ENCODE measurements at places on chromosomes 6 and 20. TPM values are rescaled to one million over a fixed set of nuclear protein-coding genes. Genes with fewer than 3 reads are reported as not detected.

Gene PLEKHG1
- total RNA-seq, result 4.0 TPM

Gene RAD21L1
- 1.0 TPM for total RNA-seq

Gene RBPJL
- total RNA-seq, result 0.18 TPM

Gene PLN
- not detected for total RNA-seq

Gene GSTA2
- not detected for total RNA-seq

Gene BAG2
- total RNA-seq, result 14.0 TPM

Gene FGD2
- total RNA-seq, result 0.10 TPM

Gene SAMD5
- 0.23 TPM for total RNA-seq

GRCh38 chr6:13103169-13103568 lies 225.2 kb downstream of the TBC1D7 start:
- no peaks in the 10 kb centered on the region for H3K4me1 ChIP-seq
- H3K4me3 ChIP-seq, result no peak overlapping the region
- no peak overlapping the region for H3K27ac ChIP-seq
- H3K27me3 ChIP-seq, result no peaks in the 10 kb centered on the region

DNA sequence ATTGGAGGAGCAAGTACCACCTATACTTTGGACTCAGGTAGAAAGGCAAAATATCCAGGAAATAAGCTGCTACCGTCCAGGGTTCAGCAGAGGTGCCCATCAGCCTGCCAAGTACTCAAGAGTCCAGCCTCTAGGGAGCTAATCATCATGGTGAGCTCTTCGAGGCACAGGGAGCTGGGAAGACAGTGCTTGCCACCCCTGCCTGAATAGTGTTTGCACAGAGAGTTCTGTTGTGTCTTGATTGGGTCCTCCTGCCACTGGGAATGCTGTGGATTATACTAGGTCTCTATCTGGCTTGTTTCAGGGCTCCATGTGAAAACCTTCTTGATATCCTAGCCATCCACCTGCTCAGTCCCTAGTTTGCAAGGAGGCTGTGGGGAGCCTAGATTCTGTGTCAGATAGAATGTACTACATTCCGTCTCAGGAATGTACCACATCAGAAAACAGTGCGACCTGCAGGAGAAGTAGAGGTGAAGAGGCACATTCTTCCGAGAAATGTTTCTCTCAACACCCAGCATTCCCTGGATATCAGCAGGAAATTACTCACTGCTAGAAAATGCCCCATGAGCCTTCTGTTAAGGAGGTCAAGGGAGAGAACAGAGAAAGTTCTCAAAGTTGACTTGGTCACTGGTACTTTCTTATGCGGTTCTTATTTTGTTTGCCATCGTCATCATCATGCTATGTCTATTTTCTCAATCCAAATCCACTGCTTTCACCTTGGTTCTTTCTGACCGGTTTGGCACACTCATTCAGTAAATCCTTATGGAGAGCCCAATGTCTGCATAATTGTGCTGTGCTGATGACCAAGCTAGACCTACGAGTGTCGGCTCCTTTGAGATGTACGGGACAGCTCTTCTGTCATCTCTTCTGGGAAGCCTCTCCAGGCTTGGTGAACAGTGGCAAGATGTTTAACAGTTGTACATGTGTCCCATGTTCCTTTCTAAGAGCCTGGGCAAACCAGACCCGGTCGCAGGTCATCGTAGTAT lies 30.7 kb downstream of the PTPN1 start:
- no peak for DNase-seq
- peak overlapping the region; percentile 88 for H3K27ac ChIP-seq
- H3K4me3 ChIP-seq, result no peak overlapping the region
- no peaks in the 10 kb centered on the region for H3K36me3 ChIP-seq

GRCh38 chr20:61776491-61777075 lies 289.1 kb downstream of the TAF4 start:
- no peaks in the 10 kb centered on the region for H3K36me3 ChIP-seq
- no peak overlapping the region for H3K4me3 ChIP-seq
- DNase-seq, result no peak

GRCh38 chr6:11322252-11322885 lies 89.9 kb upstream of the NEDD9 start:
- H3K36me3 ChIP-seq, result no peaks in the 10 kb centered on the region
- no peaks in the 10 kb centered on the region for H3K4me1 ChIP-seq
- no peak overlapping the region for H3K27ac ChIP-seq

DNA sequence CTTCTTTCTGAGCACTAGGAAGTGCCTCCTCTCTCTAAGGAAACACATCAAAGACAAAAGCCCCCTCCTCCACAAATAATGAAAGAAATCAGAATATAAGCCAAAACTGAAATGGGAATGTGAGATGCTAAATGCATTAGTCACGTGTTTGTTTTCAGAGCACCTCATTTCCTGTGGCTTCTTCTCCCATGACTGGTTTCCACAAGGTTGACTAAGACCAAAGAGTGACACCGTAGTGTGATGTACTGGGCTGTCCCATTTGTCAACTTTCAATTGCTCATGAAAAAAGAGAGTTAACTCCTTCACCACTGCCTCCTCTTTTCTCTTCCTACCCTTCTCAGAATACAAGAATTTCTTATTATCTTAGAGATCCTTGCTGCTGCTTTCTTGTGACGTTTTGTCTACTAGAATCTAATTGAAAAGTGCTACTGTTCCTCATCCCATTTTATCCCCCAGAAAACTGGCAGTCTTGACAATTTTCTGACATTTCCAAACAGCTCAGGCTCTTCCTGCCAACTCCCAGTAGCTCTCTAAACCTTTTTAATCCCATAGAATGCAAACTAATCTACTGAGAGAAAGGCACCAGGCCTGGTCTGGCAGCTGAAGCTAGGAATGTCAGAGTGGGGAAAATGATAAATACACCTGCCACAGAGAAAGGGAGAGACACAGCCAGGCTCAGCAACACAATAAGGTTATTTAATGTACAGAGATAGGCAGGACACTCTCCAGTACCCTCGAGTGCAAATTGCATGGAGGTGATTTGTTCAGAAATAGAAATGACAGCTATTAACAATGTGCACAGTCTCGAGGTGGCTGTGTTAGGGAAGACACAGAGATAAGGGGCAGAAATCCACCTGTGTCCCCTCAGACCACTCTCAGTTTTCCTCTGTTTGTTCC lies 671.7 kb upstream of the NRSN1 start:
- H3K27me3 ChIP-seq, result no peaks in the 10 kb centered on the region
- no peaks in the 10 kb centered on the region for H3K36me3 ChIP-seq
- no peak overlapping the region for H3K4me3 ChIP-seq
- no peaks in the 10 kb centered on the region for H3K4me1 ChIP-seq

GRCh38 chr6:4466261-4466660 lies 309.9 kb upstream of the CDYL start:
- H3K27ac ChIP-seq, result no peak overlapping the region
- DNase-seq, result no peak
- 0 out of 2 replicates have a peak, but pooled peaks cover 4% of the 10 kb centered on the region for H3K4me1 ChIP-seq
- H3K27me3 ChIP-seq, result no peaks in the 10 kb centered on the region

GRCh38 chr20:63124092-63124781 lies 91.7 kb downstream of the YTHDF1 start:
- no peak for DNase-seq
- H3K36me3 ChIP-seq, result no peaks in the 10 kb centered on the region
- H3K27me3 ChIP-seq, result no peaks in the 10 kb centered on the region
- H3K4me1 ChIP-seq, result no peaks in the 10 kb centered on the region
- no peak overlapping the region for H3K27ac ChIP-seq
- no peak overlapping the region for H3K4me3 ChIP-seq

GRCh38 chr6:146545581-146545980 lies 1.9 kb downstream of the RAB32 start:
- H3K27me3 ChIP-seq, result no peaks in the 10 kb centered on the region
- H3K4me1 ChIP-seq, result peaks cover 14% of the 10 kb centered on the region
- no peak for DNase-seq
- peak overlapping the region; percentile 92 for H3K27ac ChIP-seq

DNA sequence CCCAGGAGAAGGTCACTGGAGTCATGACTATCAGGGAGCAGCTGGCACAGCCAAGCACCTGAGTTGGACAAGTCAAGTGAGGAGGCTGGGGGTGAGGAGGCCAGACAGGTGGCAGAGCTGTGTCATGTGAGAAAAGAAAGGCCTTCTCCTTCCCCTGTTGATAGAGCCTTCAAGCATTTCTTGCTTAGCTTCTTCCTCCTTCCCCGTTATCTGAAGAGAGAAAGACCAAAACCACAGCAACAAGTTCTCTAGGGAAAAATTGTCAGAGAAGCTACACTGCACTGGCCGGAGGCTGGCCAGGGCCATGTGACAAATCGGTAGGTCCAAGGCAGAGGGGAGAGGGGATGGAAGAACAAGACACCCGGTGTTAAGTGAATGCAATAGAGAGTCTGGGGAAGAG lies 202.1 kb upstream of the PRDM1 start:
- H3K27ac ChIP-seq, result no peak overlapping the region
- H3K4me3 ChIP-seq, result no peak overlapping the region
- H3K4me1 ChIP-seq, result no peaks in the 10 kb centered on the region
- H3K36me3 ChIP-seq, result no peaks in the 10 kb centered on the region

DNA sequence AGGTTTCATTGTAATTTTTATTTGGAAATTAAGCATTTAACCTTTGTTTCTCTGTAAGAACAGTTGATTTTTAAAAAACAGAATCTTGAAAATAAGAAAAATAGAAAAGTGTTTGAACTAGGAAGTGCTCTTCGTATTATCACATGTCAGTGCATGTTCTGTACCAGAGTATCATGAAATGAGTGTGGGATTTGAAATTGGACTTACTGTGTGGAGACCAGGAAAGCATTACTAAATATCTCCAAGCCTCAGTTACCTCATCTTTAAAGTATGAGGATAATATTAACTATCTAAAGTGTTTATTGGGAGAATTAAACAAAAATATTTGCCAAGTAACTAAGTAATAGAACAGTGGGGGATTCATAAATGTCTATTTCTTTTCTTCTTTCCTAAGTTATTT lies 156.9 kb upstream of the FLRT3 start:
- no peaks in the 10 kb centered on the region for H3K4me1 ChIP-seq
- DNase-seq, result no peak
- H3K4me3 ChIP-seq, result no peak overlapping the region

- H3K27me3 ChIP-seq, result no peaks in the 10 kb centered on the region
- no peaks in the 10 kb centered on the region for H3K4me1 ChIP-seq
- H3K27ac ChIP-seq, result no peak overlapping the region
- no peak for DNase-seq
- H3K36me3 ChIP-seq, result no peaks in the 10 kb centered on the region
Measured at GRCh38 chr6:39173270-39173669, 56.0 kb downstream of the KCNK5 start.

- no peaks in the 10 kb centered on the region for H3K27me3 ChIP-seq
- H3K4me1 ChIP-seq, result peaks cover 32% of the 10 kb centered on the region
- no peaks in the 10 kb centered on the region for H3K36me3 ChIP-seq
- peak overlapping the region; percentile 35 for H3K4me3 ChIP-seq
- no peak for DNase-seq
- peak overlapping the region; percentile 82 for H3K27ac ChIP-seq
Measured at GRCh38 chr6:21824431-21825177, 231.1 kb downstream of the SOX4 start.

- DNase-seq, result no peak
- H3K36me3 ChIP-seq, result no peaks in the 10 kb centered on the region
- H3K4me1 ChIP-seq, result peaks cover 10% of the 10 kb centered on the region
- H3K4me3 ChIP-seq, result no peak overlapping the region
- H3K27me3 ChIP-seq, result no peaks in the 10 kb centered on the region
- H3K27ac ChIP-seq, result peak overlapping the region; percentile 42
Measured at GRCh38 chr6:55913228-55914195, 38.1 kb upstream of the BMP5 start.

GRCh38 chr20:36591854-36592641 lies 13.5 kb upstream of the RAB5IF start:
- H3K36me3 ChIP-seq, result no peaks in the 10 kb centered on the region
- DNase-seq, result no peak
- H3K27ac ChIP-seq, result no peak overlapping the region
- H3K4me3 ChIP-seq, result no peak overlapping the region
- no peaks in the 10 kb centered on the region for H3K4me1 ChIP-seq

DNA sequence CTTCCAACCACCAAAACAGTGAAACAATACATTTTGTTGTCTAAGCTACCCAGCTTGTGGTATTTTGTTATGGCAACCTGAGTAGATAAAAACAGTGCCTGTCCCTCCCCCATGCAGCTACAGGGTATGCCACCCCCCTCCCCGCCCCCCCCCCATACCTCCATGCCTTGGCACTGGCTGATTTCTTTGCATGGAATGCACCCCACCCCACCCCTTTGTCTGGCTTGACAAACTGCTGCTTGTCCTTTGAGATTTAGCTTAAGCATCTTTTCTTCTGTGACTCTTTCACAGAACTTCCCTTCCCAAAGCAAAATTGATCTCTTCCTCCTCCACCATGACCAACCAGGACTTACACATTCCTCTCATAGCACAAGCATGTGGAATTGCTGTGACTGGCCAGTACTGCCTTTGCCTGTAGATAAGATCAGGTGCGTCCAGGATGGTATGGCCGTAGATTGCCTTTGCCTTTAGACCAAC lies 64.6 kb upstream of the ADGRF1 start:
- no peak for DNase-seq
- peaks cover 4% of the 10 kb centered on the region for H3K4me1 ChIP-seq
- H3K36me3 ChIP-seq, result no peaks in the 10 kb centered on the region
- H3K27ac ChIP-seq, result peak overlapping the region; percentile 7
- no peak overlapping the region for H3K4me3 ChIP-seq
- no peaks in the 10 kb centered on the region for H3K27me3 ChIP-seq

GRCh38 chr20:38219006-38219950 lies 41.3 kb downstream of the KIAA1755 start:
- H3K4me1 ChIP-seq, result peaks cover 12% of the 10 kb centered on the region
- H3K4me3 ChIP-seq, result no peak overlapping the region
- no peaks in the 10 kb centered on the region for H3K27me3 ChIP-seq
- DNase-seq, result no peak
- H3K27ac ChIP-seq, result no peak overlapping the region

- H3K4me1 ChIP-seq, result no peaks in the 10 kb centered on the region
- no peak for DNase-seq
Measured at GRCh38 chr6:97392735-97393134, 109.7 kb upstream of the MMS22L start.

- no peaks in the 10 kb centered on the region for H3K36me3 ChIP-seq
- no peak for DNase-seq
- H3K27ac ChIP-seq, result no peak overlapping the region
- H3K27me3 ChIP-seq, result no peaks in the 10 kb centered on the region
- H3K4me3 ChIP-seq, result no peak overlapping the region
Measured at GRCh38 chr6:71967436-71967835, 81.1 kb downstream of the RIMS1 start.

DNA sequence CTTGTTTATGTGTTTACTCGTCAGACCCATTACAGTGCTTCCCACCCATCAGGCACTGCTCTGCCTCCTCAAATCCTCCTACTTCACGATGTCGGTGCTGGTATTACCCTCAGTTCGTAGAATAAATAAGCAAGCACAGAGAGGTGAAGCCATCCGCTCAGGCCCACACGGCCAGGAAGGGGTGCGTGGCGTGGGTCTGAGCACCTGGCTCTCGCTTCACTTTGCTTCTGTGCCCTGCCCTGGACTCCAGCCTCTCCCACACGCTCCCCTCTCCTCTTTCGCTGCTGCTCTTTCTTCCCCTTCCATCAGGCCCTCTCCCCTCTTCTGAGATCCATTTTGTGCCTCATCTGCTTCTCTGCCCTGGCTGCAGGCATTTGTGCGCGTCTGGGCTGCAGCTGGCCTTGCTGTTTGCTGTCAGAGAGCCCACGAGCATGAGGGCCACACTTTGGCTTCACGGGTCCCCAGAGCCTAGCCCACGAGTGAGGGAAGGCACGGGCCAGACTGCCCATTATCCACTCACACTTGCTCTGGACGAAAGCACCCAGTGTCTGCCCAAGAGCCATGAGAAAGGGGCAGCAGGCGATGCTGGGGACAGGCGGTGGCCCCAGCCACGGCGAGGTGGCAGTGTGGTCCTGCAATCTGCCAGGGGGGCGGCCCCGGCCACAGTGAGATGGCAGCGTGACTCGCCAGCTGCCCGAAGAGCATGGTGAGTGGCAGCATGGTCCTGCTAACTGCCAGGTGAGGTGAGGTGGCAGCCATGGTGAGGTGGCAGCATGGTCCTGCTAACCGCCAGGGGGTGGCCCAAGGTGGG lies 96.2 kb upstream of the MPC1 start:
- H3K4me3 ChIP-seq, result no peak overlapping the region
- no peak overlapping the region for H3K27ac ChIP-seq

Data from Panc1 (cell line).